ENCODE measurements at places on chromosomes 13 and 19.

DNA sequence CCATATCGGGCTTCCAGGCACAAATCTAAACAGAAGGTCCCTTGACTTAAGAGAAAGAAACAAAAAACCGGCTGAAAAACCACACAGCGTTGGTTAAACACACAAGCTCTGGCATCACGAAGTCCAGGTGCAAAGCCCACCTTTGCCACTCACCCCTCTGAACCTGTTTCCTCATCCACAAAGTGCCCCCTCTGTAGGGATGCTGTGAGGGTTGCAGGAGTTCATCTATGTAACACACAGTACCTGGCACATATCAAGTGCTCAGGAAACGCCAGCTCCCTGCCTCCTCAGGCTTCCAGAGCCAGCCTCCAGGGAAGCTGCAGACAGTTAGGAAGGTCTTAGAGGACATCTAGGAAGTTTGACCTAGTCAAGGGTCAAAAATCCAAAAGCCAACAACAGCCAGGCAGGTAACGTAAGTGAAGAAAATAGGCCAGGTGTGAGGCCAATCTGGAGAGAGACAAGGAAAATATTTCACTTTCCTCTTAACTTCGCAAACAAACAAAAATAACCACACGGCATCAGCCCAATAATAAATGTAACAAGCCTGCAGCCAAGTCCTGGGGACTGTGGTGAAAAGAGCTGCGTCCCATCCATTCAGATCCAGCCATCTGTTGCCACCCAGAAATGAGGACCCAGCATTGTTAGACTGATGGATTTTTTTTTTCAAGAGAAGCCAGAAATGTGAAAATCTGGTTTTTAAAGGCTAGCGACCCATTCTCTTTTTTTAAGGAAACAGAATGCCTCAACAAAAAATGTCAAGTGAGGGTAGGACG is 10.0 kb downstream of the KDELR1 start:
- no peak for DNase-seq

DNA sequence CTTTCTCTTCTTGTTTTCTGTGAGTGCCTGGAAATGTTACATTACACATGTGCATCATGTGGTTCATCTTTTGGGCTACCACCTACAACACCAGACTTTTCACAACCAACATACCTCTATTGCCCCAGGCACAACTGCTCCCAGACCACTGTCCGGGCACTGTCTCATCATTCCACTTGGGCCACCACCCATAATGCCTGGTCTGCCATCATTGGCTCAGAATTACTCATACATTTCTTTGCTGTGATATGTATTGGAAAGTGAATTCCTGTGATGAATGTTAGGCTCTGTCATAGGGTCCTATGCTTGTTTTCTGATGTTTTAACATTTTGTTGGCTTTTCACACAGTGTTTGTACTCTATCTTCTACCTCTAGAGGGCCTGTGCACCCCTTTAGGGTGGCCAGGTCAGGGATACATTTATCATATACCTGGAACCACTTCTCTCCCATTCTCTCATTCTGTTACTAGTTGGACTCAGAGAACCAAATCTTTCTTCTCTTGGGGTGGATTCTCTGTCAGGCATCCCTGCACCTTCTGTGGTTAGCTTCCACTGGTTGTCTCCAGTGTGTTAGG is 172.8 kb downstream of the NHLRC3 start:
- DNase-seq, result no peak

GRCh38 chr13:51822106-51822815 is 18.3 kb upstream of the DHRS12 start:
- DNase-seq, result no peak

DNA sequence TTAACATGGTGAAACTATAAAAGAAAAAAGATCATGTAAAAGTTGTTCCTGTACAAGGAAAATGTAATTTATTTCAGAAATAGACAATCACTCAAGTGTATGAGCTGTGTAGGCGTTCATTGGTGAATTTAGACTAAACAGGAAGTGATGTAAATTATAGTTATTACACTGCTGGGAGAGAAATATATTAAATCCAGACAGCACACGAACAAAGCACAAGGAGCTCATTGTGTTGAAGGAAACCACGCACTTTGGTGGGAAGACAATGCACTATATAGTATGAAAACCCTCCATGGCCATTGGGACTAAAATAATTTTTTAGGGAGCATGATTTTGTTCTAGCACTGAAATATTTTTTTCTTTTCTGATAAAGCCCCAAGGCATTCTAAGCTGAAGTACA is 450.5 kb downstream of the KLF12 start:
- DNase-seq, result no peak

GRCh38 chr19:32902448-32902847 is 32.9 kb upstream of the SLC7A9 start:
- DNase-seq, result no peak

DNA sequence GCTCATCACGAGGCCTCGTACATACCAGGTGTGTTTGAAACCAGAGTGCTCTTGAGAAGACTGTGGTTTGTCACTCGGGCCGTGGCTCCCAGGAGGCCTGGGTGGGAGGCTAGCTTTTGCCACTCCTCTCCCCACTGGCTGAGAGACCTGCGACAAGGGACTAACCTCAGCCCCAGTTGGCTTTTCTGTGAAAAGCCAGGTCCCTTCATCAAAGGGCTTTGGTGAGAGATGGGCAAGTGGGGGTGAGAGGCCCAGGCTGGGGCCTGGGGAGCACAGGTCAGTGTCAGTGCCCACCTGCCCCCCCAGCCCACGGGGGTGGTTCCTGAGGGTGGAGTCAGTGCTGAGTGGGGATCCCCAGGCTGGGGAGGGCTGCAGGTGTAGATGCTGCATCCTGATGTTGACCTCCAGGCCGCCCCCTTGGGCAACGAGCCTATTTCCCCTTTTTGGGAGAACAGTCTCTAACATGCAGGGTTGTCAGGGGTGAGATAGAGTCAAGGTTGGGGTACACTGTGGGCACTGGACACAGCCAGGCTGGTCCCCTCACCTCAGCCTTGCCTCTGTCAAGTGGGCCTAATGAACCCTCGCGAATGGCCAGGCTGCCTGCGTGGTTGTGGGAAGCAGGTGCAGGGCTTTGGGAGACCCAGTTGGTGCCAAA is 661 bp downstream of the KCNJ14 start:
- DNase-seq, result no peak

DNA sequence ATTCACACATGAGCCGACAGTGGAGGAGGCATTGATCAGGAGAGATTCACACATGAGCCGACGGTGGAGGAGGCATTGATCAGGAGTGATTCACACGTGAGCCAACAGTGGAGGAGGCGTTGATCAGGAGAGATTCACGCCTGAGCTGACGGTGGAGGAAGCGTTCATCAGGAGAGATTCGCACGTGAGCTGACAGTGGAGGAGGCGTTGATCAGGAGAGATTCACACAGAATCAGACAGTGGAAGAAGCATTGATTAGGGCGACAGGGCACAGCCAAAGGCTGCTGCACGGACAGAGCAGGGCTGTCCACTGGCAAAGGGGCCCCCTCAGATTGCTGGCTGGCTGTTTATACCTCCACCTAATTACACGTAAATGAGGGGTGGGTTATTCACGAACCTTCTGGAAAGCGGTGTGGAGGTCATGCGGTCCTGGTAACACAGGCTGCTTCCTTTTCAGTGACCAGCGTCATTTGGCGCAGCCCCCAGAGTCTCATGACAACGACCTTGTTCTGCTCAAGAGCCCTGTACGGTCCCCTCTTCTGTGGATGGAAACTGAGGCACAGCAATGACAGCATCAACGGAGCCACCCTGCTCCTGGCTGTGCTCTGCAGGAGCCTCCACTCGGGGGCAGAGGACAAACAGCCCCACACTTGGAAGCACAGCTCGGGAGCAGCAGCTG is 50.6 kb upstream of the GAS6 start:
- DNase-seq, result no peak

DNA sequence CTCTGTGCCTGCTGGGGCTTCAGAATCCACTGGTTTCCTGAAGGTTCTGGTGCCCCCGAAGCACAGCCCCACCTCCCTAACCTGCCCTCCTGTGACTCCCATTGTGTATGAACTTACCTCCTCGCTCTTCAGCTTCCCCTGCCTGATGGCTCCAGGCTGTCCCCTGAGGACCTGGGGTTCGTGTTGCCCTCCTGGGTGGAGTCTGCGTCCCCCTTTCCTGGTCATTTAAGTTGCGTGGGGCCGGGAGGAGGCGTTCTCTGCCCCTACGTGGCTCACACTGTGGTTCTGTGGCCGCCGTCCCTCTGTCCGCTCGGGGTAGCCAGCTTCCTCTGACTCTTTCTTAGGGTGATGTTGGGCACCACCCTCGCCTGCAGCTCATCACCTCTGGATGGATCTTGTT is 13.9 kb downstream of the TFDP1 start:
- DNase-seq, result no peak

DNA sequence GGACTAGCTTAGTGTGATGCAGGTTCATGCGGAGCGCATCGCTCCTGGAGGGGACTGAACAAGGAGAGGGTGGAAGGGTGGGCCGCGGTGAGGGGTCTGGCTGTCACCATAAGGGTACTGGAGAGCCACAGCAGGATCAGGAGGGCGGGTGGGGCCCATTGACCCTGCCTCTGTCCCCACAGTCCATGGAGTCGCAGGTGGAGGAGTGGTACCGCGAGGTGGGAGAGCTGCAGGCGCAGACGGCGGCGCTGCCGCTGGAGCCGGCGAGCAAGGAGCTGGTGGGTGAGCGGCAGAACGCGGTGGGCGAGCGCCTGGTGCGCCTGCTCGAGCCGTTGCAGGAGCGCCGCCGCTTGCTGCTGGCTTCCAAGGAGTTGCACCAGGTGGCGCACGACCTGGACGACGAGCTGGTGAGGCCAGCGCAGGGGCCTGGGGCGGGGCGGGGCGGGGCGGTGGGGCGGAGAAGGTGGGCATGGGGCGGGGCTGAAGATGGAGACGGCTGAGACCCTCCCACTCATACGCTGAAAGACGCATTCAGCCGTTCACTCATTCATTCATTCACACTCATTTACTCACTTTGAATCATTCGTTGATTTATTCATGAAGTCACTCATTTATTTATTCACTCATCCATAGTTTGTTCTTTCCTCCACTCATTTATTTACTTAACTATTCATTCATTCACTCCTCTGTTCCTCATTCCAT is 27.5 kb upstream of the SHKBP1 start:
- DNase-seq, result peak; percentile 71

DNA sequence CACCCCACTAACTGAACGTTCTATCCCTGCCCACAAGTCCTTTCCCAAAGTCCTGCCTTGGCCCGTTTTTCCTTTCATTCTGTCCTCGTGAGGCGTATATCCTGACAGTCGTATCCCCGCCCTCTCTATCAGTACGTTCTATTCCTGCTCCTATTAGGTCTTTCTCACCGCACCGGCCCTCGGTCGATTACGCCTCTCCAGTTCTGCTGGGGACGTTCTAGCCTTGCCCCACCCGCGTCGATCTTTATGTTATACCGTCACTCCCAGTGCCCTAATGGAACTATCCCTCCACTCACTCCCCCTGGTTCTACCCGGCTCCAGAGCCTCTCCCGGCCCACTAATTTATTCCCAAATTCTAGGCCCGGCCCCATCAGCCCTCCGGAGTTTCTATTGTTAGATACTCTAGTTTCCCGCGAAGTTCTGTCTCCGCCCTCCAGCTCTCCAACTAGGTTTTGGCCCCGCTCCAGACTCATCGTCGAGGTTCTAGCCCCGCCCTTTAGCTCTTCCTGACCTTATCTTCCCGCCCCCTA is 2.0 kb downstream of the PLAUR start:
- DNase-seq, result peak; percentile 78

DNA sequence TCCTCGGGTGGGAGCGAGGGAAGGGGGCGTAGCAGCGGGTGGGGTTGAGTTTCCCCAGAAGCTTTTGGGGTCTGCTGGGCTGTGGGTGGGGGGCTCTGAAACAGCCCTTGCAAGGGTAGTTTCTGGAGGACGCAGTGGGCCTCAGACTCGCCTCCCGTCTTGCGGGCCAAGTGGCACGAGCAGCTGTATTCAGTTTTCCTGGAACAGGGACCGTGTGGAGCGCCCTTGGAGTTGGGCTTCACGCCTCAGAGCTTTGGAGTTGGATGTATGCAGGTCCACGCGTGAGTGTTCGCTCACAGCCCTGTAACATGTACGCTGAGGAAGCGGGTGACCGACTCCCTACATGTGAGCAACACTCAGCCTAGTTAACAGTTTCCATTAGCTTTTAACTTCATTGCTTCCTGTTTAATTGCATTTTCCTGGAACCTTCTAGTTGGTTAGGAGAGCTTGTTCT is 603 bp downstream of the TM9SF2 start:
- no peak for DNase-seq

GRCh38 chr19:29265436-29265835 is 52.5 kb upstream of the UQCRFS1 start:
- DNase-seq, result no peak

DNA sequence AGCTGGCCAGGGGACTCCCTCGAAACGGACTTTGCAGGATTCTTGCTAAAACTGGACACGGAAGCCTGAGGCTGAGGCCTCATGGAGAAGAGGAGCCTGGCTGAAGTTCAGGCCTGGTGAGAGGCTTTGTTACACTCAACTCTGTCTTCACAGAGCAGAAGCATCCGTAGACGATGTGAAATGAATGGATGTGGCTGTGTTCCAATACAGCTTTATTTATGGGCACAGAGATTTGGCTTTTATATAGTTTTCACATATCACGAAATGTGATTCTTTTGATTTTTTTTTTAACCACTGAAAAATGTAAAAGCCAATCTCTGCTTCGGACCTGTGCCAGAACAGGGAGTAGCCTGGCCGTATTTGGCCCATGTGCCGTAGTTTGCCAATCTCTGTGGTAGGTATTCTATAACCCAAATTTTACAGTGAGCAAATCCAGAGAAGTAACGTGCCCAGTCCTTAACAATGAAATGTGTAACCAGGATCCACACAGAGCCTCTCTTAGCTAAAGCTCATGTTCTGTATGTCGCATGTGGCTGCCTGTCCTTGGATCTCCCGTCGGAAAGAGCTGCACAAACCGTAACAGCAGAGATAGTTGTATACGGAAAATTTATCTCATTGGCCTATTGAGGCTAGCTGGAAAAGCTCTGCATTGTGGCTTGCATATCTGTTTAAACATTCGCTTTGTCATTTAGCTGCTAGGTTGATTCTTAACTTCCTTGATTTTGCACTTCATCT is 171.6 kb upstream of the RNF113B start:
- no peak for DNase-seq

- DNase-seq, result no peak
These were observed 23.8 kb upstream of the KLF12 start for GRCh38 chr13:74158028-74158427.

DNA sequence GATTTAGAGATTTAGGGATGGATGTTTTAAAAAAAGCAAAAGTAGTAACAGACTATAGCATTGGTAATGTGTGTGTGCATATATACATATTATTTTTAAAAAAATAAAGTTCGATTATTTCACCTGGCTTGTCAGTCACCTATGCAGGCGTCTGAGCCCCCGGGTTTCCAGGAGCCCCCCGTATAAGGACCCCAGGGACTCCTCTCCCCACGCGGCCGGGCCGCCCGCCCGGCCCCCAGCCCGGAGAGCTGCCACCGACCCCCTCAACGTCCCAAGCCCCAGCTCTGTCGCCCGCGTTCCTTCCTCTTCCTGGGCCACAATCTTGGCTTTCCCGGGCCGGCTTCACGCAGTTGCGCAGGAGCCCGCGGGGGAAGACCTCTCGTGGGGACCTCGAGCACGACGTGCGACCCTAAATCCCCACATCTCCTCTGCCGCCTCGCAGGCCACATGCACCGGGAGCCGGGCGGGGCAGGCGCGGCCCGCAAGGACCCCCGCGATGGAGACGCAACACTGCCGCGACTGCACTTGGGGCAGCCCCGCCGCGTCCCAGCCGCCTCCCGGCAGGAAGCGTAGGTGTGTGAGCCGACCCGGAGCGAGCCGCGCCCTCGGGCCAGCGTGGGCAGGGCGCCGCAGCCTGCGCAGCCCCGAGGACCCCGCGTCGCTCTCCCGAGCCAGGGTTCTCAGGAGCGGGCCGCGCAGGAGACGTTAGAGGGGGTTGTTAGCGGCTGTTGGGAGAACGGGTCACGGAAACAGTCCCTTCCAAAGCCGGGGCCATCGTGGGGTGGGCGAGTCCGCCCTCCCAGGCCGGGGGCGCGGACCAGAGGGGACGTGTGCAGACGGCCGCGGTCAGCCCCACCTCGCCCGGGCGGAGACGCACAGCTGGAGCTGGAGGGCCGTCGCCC is 840 bp upstream of the CCNA1 start:
- DNase-seq, result no peak
